ENCODE measurements at places on chromosomes 3 and 15.

- DNase-seq = no peak
Measured at GRCh38 chr3:156352728-156353127, 202.2 kb downstream of the SSR3 start.

GRCh38 chr3:46076606-46077005, 49.3 kb upstream of the XCR1 start:
- DNase-seq = no peak

DNA sequence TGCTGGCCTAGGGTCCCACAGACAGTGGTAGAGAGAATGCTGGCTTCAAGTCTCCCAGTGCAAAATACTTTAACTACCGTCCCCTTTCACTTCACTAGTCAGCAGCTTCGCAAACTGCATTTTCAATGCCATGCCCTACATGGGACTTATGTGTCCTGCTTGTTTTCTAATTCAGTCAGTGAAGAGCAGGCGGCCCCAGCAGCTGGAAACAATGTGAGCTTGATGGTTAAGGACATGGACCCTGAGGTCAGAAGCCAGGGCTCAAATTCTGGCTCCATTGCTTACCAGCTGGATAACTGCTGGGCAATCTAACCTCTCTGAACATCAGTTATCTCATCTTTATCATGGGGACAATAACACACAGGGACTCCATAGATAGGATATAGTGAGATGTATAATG, 58.4 kb downstream of the SLC12A8 start:
- no peak for DNase-seq

DNA sequence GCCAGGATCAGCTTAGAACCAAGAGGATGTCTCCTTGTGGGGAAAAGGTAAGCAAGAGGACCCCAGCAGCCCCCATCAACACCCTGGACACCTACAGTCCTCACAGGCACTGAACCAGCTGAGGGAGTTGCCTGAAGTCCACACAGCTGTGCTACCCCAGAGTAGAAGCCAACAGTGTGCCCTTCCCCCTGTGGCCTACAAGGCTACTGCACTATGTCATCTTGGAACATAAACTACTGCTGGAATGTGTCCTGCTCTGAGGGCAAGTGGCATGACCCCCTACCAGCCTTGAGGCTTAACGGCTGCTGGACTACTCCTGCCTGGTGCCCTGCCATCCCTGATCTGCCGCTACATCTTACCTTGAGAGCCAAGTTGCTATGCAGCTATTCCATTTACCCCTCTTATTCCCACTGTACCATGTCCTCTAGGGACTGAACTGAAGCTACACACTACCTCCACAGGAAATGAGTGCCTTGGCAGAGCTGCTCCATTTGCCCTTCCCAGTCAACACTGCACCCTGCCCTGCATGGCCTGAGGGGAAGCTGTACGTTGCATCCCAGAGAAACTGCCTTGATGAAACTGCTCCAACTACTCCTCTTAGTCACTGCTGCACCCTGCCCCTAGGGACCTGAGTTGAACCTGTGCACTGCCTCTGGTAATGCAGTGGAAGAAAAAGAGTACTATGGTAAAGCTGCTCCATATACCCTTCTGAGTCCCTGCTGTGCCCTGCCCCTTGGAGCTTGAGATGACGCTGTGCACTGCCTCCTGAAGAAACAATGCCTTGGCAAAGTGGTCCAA, 40.2 kb upstream of the ATP13A5 start:
- no peak for DNase-seq

- no peak for DNase-seq
Measured at GRCh38 chr3:65479990-65480389, 558.7 kb downstream of the MAGI1 start.

DNA sequence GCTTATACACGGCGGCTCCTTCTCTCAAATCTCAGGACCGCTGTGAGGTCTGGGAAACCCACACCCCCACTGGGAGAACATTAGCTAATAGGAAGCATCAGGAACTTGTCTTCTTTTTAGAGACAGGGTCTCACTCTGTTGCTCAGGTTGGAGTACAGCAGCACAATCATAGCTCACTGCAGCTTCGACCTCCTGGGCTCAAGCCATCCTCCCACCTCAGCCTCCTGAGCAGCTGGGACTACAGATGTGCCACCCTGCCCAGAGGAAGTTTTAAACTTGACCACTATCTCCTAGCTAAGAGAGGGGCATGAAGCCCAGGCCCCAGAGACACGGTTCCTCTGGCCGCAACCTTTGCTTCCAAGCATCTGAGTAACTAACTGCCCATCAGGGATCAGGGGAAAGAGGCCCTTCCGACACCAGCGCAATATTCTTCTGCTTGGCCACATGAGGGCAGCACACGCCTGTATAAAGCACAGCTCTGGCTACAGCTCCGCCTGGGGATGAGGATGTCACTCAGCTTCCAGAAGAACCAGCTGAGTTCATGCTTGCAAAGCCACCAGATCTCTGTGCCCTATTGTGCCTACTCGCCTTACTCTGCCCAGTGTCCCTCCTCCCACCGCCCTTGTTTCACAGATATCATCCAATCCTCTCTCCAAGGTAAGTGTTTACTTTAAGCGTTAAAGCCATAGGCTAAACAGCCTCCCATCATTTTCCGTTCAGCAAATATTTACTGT, 57.6 kb upstream of the SLC6A11 start:
- DNase-seq = no peak
